ENCODE measurements at places on chromosomes 5 and 9.

GRCh38 chr5:90307782-90308181 is 101.8 kb downstream of the CETN3 start:
- DNase-seq: no peak

DNA sequence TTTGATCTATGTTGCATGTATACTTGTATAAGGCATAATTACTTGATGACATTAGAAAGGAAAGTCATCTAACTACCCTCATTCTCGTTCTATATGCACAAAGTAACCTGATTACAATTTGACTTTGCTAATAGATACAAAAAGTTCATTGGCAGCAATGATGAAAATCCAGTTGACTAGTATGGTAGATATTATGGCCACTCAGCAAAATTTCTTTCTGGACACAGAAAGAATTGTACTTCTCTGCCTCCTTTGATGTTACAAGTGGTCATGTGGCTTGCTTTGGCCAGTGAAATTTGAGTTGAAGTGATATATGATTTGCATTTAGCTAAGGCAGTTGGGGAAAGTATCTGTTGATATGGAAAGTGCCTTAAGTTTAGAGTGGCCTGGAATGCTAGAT is 723.7 kb upstream of the ARRDC3 start:
- DNase-seq: no peak

GRCh38 chr5:73451224-73452130 is 2.9 kb upstream of the FOXD1 start:
- peak; percentile 73 for DNase-seq

GRCh38 chr5:134503937-134504437 is 21.5 kb upstream of the JADE2 start:
- DNase-seq: no peak

- no peak for DNase-seq
These were observed 91.1 kb upstream of the RNF180 start for GRCh38 chr5:64074533-64074932.

GRCh38 chr5:96675882-96676281 is 13.7 kb downstream of the CAST start:
- DNase-seq: no peak

DNA sequence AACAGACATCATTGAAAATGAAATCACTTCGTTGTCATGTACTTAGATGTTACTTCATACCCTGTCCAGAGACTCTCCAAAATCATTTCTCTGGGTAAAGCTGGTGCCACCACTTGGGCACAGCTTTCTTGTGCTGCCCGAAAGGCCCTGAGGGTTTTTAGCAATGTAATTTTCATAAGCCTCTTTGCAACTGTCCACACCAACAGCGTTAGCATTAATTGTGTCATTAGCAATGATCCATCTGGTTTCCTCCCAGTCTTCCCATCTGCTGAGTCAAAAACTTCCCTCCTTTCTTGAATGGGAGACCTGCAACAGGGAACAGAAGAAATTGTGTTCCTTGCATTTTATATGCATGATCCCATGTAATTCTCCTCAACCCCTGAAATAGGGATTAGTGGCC is 8.6 kb upstream of the MSX2 start:
- no peak for DNase-seq
